ENCODE measurements at places on chromosomes 12 and 14.

GRCh38 chr12:93102744-93103143, 173.6 kb upstream of the EEA1 start:
- DNase-seq = no peak

DNA sequence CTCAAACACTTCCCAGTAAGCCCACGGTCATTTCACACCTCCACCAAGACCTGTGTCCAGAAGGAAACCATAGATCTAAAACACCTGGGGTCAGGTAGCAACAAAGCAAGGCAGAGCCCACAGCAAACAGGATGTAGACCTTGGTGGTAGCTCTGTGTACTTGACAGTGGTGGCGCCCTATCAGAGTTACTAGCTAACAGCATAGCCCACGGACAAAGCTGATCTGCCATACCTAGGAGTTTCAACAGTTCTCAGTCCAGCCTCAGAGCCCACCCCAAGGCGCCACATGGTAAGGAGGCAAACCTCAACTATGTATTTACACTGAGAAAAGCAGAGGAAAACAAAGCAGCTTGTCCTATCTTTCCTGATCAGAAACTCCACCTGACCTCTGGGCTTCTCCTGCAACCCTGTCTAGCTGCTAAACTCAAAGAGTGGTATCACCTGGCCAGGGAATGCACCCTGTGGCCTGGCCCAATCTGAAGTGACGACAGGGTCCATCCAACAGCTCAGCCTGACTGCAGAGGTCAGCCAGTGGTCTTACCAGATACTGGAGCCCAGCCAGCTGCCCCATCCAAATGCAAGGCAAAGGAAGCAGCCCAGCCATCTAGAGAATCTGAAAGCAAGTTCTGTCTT, 46.3 kb downstream of the STON2 start:
- no peak for DNase-seq

- no peak for DNase-seq
Observed at GRCh38 chr12:67426067-67426466, 156.9 kb downstream of the CAND1 start.

DNA sequence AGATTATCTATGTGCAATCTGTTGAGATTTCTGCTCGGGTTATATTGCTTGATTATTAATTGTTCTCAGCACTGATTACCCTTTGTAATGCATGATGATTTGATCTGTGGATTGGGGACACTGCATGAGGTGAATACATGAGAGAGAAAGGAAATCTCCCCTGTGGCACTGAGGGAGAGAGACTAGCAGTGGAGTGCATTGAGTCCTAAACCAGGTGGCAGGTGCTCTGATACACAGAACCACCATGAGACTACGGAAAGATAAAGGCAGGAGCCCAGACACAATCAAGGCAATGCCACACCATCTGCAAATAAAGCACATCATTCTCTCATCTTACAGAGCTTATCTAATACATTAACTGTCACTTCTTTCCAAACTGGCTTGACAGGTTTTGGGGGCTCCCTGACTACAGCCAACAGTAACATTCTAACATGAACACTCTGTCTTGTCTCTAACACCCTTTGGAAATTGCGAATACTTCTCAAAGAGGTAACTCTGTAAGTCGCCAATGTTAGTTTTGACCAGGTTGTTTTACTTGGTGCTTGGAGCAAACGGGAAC, 37.6 kb upstream of the TSPAN8 start:
- no peak for DNase-seq

DNA sequence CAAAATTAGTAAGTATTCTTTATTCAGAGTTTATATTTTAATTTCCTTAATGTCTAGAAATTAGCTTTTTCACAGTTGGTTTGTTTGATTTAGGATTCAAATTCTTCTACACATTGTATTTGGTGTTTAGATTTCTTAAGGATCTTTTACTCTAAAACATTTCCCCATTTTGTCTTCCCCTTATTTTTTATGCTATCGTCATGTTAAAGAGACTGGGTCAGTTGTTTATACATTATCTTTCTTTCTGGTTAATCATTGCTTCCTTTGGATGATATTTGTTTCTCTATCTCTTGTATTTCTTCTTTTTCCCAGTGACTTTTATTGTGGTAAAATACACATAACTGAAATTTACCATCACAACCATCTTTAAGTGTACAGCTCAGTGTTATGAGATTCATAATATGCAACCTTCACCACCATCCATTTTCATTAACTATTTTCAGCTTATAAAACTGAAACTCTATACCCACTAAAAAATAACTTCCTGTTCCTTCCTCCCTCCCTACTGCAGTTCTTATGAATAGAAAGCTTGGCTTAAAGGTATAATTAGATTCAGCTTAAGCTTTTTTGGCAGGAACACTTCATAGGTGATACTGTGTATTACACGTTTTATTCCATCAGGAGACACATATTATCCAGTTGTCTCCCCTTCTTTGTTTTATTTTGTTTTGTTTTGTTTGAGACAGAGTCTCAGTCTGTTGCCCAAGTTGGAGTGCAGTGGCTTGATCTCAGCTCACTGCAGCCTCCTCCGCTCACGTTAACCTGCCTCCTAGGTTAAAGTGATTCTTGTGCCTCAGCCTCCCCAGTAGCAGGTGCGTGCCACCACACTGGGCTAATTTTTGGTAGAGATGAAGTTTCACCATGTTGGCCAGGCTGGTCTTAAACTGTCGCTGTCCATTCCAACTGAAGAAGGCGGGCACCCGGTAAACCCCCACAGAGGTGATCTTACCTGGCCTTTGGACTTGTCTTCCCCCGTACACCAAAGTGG, 45.0 kb downstream of the NOPCHAP1 start:
- DNase-seq = no peak

DNA sequence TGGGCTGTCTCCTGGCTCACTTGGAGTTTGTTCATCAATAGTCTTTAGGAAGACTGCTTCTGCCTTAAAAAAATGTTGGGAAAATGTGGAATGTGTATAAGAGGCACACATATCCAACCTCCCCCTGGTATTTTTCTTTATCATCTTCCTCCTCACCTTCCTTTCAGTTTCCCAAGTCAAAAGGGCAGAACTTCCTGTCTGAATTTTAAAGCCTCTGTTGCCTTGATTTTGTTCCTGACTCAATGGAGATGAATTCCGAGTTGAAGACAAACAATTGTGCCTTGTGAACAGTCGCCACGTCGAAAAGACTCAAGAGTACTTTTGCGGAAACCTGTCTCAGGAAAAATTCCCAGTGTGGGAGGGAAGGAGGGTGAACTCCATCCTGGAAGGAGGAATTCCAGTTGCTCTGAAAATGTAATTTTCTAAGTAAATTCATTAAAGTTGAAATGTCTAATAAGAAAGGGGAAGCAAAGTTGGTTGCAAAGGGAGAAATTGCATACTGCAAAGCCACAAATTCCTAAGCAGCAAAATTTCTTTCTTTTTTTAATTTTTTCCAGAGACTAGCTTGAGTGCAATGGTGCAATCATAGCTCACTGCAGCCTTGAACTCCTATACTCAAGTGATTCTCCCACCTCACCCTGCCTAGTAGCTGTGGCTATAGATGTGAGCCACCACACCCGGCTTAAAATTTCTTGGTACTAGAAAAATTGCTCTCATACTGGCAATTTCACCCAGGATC, 50.2 kb upstream of the ELK3 start:
- DNase-seq = no peak

Data from testis (tissue), 5 donors.